ENCODE measurements at places on chromosomes 3 and 15.

DNA sequence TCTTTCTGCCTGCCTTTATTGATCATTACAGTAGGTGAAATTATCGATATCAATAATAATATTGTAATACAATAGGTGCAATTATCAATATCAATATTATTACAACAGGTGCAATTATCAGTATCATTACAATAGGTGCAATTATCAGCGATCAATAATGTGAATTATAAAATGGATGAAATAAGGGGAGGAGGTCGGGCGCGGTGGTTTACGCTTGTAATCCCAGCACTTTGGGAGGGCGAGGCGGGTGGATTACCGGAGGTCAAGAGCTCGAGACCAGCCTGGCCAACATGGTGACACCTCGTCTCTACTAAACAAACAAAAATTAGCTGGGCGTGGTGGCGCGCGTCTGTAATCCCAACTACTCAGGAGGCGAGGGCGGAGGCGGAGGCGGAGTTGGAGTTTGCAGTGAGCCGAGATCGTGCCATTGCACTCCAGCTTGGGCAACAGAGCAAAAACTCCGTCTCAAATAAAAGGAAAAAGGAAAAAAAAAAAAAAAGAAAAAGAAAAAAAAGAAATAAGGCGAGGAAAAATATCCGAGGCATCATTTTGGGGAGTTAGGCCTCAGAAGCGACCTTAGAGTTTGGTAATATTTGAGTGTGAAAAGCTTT, 611 bp upstream of the BNIP2 start:
- peak; percentile 72 for DNase-seq

GRCh38 chr3:70180664-70181063, 131.8 kb downstream of the MDFIC2 start:
- no peak for DNase-seq

GRCh38 chr3:64059484-64060175, 36.3 kb upstream of the PSMD6 start:
- DNase-seq: no peak

DNA sequence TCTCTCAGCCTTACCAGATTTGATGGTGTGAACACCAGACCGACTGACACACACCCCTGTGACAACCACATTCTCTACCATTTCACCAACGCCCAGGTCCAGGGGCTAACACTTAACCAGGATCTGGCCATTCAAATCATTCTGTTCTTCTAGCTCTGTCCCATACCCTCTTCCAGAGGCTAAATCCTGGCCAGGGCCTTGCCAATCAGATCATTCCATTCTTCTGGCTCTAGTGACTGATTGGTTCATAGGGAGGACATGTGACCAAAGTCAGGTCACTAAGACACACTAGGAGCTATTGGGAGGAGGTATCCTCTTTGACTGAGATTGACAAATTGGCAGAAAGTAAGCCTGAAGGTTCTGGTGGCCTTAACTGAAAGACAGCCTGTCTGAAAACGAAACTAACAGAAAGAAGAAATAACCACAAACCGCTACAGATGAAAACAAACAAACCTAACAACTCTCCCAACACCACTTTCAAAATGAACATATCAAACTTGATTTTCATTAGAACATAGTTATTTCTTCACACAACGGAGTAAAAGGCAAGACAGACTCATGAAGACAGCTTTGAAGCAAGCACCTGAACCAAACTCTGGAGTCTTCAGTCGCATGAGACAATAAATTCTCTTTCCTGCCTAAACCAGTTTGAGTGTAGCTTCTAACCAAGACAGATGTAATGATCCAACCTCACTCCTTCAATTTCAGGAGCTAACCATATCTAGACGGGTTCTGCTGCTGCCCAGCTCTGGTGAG, 68.5 kb downstream of the TRANK1 start:
- DNase-seq: no peak
